Activated CD4-positive, alpha-beta T cell treated with anti-CD3 and anti-CD28 coated beads, Interleukin-2, Interleukin-4, amounts not matched to agents 100 ng/mL and 50 ng/mL, durations not matched to agents 16 hours and 8 hours (primary cell): ENCODE measurements at places on chromosomes 2 and 18.

- no peak for DNase-seq
These were observed 165.0 kb downstream of the ANKRD30B start for GRCh38 chr18:14912967-14913366.

DNA sequence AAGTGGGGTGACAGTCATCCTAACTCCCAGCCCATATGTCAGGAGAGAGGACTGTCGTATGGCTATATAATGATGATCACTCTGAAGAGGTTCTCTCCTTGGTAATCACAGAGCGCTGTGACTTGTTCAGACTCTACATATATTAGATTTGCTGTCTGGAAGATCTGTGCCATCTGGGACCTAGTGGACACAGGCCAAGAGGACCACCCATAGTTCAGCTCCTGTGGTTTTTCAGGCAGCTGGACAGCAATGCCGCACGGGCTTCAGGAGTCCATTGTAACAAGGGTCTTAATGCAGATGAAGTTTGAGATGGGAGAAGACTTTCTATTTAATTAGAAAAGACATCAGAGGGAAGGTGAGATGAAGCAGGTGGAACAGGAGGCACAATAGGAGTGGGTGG lies 40.1 kb upstream of the EPHA4 start:
- DNase-seq = no peak

GRCh38 chr18:32454593-32454992 lies 16.1 kb downstream of the GAREM1 start:
- no peak for DNase-seq

- no peak for DNase-seq
These were observed 71.2 kb upstream of the DOCK10 start for GRCh38 chr2:225113371-225114015.

- no peak for DNase-seq
These were observed 98.6 kb downstream of the CPO start for GRCh38 chr2:207037896-207038295.

GRCh38 chr2:211181626-211182025 lies 625.2 kb downstream of the CPS1 start:
- DNase-seq = no peak

- no peak for DNase-seq
These were observed 181.7 kb upstream of the SH3BP4 start for GRCh38 chr2:234770031-234770506.

- no peak for DNase-seq
These were observed 39.7 kb upstream of the MMADHC start for GRCh38 chr2:149627111-149627801.

DNA sequence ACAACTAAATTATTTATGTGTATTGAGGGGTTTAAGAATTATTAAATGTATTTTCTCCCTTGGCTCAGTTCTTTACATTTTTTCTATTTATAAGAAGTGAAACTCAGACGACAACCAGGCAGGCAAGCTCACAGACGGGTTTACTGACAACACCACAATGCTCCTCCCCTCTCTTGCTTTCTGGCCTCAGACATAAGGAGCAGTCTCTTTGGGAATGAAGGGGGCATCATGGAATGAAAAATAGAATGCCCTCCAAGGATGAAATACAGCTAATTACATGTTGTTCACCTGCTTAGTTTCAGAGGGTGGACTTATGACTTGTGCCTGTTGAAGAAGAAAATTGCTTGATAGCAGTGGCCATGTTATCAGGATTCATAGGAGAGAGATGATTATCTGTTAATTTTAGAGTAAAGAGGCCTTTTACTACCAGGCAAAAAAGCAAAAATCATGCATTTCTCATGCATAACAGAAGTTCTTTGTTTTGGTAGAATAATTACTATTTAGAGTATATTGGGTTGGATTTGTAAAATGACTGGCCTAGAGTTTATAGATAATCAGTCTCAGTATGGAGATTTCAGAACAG lies 172.1 kb upstream of the LRRTM1 start:
- DNase-seq = no peak

DNA sequence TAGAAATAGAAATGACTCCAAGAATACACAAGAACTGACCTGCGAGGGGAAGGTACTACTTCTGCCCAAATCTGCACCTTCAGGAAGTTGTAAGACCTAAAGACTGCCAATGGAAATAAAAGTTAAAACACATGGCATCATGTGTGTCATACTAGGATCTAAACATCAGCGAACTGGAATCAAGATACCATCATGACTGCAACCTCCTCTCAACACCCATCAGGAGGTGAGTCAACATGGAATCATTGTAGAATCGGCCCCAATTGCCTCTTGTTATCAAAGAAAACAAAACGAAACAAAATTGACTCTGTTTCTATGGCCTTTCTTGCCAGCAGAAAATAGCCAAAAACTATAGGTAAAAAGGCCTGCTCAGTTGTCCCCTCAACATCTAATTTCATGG lies 15.1 kb downstream of the RDH14 start:
- no peak for DNase-seq

- DNase-seq = no peak
These were observed 109.2 kb upstream of the MAP2 start for GRCh38 chr2:209314653-209315052.
